ENCODE measurements at places on chromosomes 5 and 9.

GRCh38 chr5:97194366-97194765, 11.3 kb upstream of the RIOK2 start:
- no peak for DNase-seq

DNA sequence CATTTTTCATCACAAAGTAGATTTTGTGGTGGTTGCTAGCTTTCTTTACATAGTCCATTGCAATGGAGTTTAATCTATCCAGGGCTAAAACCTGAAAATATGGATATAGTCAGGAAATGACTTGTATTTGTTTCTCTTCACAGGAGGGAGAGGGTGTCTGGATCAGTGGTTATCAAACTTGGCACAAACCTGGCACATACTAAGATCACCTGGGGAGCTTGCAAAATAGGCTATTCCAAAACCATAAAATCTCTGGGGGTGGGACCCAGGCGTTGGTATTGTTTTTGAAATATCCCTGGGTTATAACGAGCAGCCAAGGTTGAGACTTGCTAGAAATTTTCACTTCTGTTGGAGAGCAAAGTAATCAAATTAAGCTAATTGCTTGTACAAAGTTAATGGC, 179.9 kb downstream of the PCSK1 start:
- no peak for DNase-seq

DNA sequence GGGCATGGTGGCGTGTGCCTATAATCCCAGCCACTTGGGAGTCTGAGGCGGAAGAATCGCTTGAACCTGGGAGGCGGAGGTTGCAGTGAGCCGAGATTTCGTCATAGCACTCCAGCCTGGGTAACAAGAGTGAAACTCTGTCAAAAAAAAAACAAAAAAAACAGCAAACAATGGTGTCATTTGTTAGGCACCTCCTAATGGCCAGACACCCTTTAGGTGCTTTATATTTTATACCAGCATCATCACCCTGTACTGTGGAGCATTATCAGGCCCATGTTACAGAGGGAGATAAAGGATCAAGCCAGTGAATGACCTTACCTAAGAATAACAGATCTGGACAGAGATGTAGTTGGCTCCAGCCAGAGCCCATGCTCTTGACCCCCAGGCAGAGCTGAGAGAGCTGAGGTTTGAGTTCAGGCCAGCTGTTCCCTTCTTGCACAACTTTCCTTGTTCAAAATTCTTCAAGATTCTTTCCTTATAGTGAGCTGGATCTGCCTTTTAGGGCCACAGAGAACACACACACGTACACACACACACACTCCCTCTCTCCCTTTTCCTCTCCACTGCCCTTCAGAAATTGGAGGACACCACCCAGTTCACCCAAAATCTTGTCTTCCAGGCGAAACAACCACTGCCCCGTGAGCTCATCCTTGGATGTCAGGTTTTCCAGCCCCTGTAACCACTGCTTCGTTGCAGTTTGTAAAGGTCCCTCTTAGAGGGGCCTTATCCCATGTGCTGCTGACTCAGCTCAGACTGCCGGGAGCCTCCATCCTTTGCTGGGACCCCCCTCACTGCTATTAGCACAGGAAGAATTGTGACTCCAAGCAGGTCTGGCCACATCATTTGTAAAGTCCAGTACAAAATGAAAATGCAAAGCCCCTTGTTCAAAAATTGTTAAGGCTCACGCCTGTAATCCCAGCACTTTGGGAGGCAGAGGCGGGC, 10.4 kb upstream of the PTGES start:
- no peak for DNase-seq

DNA sequence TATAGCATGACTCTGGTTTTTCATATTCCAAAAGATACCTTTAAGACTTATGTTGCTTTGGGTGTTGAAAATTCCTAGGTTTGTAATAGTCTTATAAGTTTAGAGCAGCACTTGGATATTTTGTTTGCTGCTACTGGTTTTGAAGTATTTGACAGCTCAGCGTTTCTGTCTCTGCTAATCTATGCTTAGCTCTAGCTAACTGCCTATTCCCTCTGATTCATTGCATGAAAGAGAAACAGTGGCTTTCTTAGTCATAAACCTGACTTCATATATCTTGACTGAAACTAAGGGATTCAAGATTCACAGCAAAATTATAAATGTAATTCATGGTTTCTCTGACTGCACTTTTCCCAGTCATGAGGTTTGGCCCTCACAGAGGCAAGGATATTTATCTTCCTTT, 35.6 kb upstream of the ANXA1 start:
- DNase-seq, result no peak

GRCh38 chr5:113268232-113268631, 166.6 kb downstream of the TSSK1B start:
- no peak for DNase-seq

- no peak for DNase-seq
These were observed 50.7 kb downstream of the CNTLN start for GRCh38 chr9:17185481-17186029.

DNA sequence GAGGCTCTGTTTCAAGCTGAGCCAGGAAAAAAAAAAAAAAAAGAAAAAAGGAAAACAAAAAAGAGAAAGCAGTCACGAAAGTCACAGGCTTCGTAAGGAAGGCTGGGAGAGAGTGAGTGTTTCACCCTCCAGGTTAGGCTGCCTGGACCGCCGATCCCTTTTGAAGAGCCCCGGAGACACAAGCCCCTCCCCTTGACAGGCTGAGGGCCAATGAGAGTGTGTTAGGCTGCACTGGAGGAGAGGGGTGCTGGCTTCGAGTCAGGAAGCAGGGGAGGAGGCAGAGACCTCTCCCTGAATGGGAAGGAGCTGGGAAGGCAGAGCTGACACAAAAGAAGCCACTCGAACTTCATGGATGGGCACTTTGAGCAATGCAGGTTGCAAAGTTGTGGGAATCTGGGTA, at the start of gene NMUR2:
NMUR2 (minus strand) TSS at position 135 of the 400 bp plus-strand sequence. CDS start 166 bp downstream, outside the sequence.
- no peak for DNase-seq

- no peak for DNase-seq
These were observed 526.5 kb downstream of the KIF4B start for GRCh38 chr5:155540000-155540595.

DNA sequence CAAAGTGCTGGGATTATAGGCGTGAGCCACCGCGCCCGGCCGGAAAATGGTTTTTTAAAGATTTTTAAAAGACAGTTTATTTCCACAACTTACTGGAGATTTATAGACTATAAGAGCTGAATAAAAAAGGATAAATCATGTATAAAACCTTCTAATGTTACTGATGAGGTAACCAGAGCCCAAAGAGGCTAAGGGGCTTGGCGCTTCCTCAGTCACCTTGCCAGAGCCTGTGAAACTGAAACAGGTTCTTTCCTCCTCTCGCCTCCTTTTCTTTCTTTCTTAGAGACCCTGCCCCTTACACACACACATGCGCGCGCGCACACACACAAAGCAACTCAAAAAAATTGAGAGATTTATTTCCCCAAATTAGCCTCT, 69.8 kb downstream of the HSD17B3 start:
- DNase-seq, result no peak

DNA sequence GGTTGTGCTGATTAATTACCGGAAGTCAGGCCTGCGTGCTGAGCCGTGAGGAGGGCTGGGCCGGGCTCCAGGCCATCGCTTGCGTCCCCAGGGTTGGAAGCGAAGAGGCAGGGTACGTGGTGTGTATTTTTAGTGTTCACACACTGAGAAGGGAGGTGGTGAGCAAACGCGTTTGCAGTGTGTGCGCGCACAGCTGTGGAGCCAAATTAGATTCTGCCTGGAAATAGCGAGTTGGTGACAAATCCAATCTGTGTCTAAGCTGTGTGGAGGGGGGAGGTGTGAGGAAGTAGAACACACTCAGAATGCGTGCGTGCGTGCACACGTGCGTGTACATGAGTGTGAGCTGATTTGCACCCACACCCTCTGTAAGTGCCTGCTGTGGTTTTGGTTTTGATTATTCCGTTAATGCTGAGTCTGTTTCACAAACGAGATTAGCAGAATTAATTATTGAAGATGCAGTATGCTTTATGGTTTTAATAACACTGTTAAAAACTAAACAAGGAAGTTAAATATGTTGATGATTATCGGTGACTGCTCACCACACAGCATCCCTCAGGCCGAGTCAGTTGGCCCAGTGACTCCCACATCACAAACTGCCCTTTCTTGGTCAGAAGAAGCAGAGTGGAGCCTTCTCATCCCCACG, 111.8 kb upstream of the FCN2 start:
- no peak for DNase-seq

DNA sequence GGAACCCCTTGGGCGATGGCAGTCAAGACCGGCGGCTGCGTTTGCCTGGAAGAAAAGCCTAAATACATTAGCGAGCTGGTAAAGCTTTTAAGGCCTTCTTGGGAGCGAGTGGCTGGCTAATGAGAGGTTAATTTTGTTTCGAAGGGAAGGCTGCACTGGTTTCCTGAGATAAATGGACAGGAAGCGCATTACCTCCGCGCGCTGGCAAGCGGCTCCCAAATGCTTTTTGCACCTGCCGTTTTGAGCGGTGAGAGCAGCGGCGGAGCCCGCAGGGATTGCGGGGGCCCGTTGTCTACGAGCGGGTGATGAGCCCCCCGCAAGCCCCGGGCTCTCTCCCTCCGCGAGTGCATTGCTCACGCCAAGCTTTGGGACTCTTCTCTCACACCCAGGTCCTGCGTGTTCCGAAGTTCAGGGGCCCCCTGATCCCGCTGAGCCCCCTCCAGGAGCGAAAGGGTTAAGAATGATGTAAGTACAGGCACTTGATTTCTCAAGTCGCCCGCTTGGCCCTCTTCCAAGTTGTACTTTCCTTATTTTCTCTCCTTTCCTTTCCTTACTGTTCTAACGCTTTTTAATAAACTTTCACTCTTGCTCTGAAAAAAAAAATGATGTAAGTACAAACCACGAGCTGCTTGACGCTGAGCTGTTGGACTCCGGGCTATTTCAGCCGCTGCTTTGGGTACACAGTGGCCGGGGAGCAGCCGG, 3.1 kb upstream of the RGMB start:
- DNase-seq, result no peak

GRCh38 chr5:101045689-101046088, 142.6 kb upstream of the ST8SIA4 start:
- no peak for DNase-seq

DNA sequence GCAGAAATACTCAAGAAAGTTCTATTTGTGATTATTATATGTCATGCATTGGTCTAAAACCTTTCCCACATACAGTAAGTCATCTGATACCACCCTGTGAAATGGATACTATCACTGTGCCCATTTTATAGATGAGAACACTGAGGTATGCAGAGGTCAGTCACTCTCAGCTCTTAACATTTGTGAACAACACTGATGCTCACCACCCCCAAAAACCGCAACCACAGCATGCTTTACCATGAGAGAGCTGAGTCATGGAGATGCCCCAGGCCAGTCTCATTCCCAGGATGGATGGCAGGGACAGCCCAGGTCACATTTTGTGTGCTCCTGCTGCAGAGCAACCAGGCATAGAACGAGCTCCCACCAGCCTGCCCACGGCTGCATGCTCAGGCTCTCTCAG, 53.5 kb upstream of the IRX1 start:
- no peak for DNase-seq

DNA sequence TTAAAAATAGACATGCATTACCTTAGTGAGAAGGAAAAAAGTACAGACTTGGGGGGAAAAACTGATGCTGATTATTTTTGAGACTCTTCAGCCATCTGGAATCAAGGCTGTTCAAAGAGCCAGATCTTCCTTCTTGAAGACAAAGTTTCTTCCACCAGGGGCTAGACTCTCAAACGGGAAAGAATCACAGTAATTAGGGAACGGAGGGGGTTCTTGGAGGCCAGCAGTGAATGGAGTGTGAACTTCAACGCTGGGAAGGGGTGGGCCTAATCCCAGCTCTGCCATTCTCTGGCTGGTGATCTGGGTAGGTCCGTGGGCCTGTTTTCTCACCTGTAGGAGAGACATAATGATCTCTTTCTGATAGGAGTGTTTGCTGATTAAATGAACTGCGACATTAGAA, 21.1 kb upstream of the LHX2 start:
- no peak for DNase-seq

GRCh38 chr5:75185763-75186162, 50.9 kb downstream of the ANKRD31 start:
- DNase-seq, result no peak

GRCh38 chr9:127181315-127181580, 58.8 kb upstream of the ANGPTL2 start:
- DNase-seq, result no peak

- DNase-seq, result peak; percentile 62
These were observed 22.2 kb upstream of the WWC1 start for GRCh38 chr5:168268949-168269936.
